NCI-H524 (cell line): ENCODE measurements at places on chromosomes 4 and X.
A peak's percentile ranks its signal among the peaks of the same experiment; 100 is the strongest.

DNA sequence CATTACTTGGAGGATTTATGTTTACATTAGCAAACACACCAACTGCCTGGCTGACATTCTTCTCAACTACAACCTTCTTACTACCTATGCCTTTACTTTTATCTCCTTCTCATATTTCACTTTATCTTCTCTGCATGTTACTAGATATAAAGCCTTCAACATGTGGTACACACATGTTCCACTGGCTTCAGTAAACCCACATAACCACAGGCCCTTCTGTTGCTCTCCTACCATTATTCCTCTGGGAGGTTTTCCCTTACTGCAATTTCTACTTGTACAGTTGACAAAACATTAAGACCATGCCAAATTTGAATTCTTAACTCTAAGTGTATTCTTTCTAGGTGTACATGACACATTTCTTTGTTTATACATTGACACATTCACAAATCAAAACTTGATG, 133.1 kb downstream of the ARAP2 start:
- peak; percentile 36 for DNase-seq

DNA sequence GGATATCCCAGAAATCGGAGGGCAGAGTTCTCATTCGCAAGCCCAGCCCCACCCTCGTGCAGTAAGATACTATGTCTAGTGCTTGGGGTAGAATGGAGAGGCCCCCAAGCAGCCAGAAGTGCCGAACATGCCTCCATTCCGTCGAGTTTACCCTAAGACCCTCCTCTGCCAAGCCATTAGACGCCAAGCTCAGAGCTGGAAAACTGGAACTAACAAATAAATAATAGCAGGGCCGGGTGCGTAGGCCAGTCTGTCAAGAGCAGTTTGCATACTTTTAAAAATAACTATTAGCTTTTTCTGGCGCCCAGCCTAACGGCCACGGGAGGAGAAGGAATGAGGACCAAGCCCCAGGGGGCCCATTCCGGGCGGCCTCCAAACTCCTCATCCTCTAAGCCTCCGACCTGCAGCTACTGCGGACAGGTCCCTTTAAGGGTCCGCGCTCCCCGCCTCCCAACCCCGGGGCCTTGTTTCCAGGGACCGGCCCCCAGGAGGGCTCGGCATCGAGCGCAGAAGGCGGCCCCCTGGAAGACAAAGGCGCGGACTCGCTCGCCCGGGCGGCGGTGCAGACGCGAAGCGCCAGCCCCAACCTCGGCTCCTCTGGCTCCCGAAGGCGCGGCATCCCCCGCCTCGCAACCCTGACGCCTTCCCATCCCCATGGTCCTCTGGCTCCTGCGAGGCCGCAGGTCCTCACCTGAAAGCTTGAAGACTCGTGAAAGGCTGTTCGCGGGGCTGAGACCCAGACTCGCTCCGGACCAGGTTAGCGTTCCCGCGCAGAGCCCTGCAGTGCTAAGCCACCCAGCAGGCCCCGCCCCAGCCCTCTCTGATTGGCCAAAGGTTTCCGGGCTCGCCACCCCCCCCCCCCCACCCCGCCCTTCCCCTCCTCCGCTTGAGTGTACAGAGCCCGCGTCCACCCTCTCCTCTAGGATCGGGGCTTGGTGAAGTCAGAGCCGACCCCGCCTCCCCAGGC, at the start of gene TMSB15A:
TMSB15A (minus strand) TSS at position 765 of the 967 bp plus-strand sequence.
- DNase-seq = peak; percentile 83

DNA sequence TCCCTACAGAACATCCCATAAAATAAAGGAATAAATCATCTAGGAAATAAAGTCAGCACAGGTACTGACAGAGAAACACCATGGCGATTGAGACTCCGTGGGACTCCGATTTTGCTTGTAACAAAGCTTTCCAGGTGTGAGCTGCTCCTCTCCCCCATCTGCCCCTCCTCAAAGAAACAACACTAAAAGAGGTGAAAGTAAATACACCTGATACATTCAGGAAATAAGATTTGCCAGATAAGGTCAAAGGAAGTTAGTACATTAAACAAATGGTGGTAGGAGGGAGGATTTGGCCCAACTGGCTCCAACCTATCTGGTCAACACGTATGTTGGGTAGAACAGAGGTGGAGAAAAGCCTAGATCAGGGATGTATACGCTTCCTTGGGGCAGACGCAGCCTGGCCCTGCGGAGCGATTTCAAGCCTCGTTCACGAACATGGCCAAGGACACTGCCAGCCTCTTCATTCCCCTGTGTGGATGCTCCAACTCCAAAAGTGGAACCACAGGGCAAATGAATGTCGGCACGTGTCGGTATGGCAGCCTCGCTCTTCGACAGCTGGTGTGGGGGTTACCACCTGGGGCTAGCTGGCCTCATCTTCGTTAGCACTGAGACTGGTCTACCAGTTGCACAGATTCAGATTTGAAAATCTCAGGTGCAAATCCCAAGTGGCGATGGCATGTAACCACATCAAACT, 162.5 kb downstream of the AFAP1 start:
- no peak for DNase-seq

GRCh38 chr4:176789955-176790354, 2.8 kb downstream of the VEGFC start:
- no peak for DNase-seq

DNA sequence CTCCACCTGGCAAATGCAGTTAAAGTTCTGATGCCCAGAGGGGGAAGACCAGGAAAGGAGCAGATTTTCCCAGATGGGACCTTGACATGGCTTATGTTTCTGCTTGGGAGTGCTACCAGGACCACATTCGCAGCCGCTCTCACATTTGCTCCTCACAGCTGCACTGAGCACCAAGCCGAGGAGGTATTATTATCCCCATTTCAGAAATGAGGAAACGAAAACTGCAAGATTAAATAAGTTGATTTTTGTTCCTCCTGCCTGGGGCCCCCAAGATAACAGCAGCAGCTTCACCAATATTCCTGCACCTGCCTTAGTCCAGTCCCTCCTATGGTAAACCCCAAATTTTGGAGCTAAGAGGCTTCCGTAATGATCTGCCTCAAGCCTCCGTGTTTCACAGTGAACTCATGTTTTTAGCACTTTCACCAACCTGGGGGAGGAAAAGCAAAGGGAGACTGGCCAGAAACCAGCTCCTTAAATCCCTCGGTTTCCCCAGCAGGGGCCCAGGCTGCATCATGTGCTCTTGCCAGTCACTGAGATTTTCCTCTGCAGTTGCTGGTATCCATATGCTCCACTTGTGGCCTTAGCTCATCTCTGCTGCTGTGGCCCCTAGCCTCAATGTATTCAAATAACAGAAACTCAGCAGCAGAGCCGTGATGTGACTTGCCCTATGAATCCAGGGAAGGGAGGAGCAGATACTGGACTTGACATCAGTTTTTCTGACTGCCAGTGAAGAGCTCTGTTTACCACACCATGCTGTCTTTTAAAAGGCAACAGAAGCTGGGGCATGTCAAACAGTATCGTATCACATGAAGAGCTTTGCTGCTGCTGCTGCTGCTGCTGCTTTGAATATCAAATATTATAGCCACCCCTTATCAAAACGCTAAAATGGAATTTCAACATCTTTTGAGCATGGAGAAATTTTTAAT, 95.5 kb upstream of the KLHL13 start:
- no peak for DNase-seq

DNA sequence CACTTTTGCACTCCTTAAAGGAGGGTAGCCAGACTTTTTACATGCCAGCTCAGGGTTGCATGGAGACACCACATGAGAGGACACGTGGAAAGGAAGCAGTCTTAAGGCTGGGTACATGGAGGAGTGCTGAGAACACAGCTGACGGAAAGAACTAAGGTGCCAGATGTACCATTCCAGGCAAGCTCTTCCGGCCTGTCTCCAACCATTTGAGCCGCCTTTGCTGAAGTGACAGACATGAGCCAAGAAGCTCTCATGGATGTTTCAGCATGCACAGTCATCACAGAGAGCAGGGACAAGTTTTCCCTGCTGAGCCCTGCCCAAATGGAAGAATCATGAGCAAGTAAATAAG, 83.4 kb upstream of the BMP2K start:
- no peak for DNase-seq

DNA sequence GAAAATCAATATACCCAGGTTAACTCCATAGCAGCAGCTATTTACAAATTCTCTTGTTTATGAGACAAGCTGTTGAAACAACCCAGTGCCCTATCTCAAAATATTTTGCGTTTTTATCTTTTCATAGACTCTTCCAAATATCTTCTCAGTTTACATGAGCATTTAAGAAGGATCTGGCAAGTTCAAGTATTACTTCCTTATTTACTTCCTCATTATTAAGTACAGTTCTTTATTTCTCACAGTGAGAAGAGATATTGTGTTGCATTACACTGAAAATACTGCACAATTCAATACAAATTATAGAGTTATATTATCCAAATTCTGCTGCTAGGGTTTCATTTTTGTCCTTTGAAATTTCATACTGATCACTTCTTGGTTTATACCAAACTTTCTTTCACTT, 43.6 kb upstream of the UCP1 start:
- no peak for DNase-seq
